Femur (tissue), 1 donor: ENCODE measurements at places on chromosomes 7 and 10.
A peak's percentile ranks its signal among the peaks of the same experiment; 100 is the strongest.

- DNase-seq, result no peak
These were observed 129.2 kb downstream of the APBB1IP start for GRCh38 chr10:26567351-26567721.

GRCh38 chr10:1687190-1687589 is 50.1 kb downstream of the ADARB2 start:
- DNase-seq, result no peak

- DNase-seq, result no peak
These were observed 73.0 kb downstream of the TFPI2 start for GRCh38 chr7:93817526-93817925.

DNA sequence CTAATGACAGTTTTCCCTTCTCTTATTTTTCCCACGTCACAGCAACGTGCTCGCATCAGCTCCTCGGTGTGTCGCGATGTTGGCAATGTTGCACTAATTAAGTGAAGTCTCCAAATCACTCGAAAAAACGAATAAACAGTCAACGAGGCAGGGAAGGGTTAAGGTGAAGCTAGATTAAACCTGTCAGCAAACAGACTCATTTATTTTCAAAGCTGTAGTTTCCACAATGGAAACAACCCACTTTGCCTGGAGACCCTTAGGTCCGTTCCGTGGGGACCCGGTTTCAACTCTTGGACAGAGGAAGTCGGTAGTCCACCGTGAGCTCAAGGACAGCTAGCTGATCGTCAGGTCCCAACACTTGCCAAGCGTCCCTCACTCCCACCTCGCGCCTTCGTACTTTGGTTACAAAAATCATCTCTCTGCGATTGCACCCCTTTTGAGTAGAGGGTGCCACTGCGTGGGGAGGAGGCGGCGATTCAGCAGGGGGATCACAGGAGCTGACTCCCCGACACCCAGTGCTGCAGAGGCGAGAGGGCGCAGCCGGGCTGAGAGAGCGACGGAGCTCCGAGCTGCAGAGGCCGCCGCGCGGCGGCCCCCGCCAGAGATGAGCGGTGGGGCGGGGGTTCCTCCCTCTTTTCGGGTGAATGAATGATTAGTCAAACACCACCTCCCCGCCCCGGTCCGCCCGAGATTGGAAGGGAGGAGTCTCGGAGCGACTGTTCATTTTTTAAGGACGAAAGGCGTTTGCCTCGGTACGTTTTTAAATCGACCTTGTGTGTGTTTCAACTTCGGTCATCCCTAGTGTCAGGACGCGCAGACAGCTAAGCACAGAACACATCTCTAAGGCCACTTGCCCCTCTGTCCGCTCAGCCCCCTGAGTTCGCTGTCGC is 1.3 kb upstream of the BMPER start:
- DNase-seq, result peak; percentile 74

DNA sequence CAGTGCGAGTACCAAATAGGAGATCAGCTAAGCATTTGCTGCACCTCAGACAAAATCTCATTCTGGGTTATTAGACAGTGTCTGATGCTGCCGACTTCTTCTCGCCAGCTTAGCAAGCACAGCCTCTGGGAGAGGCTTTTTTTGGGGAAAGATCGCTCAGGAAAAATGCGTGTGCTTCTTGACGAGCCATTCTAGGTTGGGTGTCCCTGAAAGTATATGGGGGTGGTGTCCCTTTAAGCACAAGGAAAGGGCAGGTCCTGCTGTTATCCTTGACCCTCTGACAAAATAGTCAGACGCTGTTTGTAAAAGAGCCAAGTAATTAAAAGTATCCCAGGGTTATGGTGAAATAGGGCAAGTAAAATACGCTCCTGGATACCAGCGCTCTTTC is 540.1 kb upstream of the FZD8 start:
- DNase-seq, result no peak

- no peak for DNase-seq
These were observed 93.6 kb downstream of the TMEM178B start for GRCh38 chr7:141167381-141167964.

GRCh38 chr10:117373823-117374505 is 1.3 kb downstream of the PDZD8 start:
- DNase-seq, result peak; percentile 65

GRCh38 chr10:71293446-71294084 is 25.5 kb upstream of the SLC29A3 start:
- DNase-seq, result no peak

GRCh38 chr10:121927841-121928527 is at the start of gene ATE1:
ATE1 (minus strand) TSS chr10:121928031; CDS start chr10:121927949, 82 bp downstream.
- DNase-seq, result peak; percentile 95

- no peak for DNase-seq
These were observed 29.5 kb downstream of the RAB11FIP2 start for GRCh38 chr10:118017071-118017740.

DNA sequence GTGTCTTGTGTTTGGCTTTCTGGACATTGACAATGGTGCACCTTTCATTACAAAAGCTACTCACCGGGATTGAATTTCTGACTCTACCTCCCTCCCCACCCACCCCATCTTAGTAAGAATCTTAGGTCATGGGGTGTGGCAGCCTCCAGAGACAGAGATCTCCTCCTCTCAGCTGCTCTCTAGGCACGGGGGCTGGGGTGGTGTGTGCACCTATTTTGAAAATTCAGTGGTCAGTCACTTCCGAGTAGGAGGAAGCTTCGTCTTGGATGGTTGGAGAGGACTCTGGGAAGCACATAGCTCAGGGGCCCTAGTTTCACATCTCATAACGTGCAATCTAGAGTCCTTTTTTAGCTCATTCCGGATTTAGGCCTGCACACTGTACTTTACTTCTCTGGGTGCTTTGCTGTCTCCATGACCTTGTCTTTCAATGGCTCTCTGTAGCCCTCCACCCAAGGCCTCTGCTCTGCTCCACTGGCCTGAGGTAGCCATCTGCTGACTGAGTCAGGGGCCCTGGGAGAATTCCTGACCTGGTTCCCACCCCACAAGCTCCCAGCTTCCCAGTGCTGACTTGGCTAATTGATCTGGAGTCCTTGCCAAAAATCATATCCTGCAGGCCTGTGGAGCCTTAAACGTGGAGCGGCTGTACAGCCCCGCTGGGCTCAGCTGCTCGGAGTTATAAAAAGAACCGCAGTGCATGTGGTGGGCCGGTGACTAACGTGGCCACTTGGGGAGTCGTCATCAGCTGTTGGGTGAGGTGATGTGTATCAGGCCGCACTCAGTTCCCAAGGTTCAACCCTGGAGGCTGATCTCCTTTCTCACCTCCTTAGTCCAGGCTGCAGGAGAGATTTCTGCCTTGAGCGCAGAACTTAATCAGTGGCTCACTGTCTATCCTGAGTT is 19.3 kb upstream of the ADAMTS14 start:
- DNase-seq, result peak; percentile 93

DNA sequence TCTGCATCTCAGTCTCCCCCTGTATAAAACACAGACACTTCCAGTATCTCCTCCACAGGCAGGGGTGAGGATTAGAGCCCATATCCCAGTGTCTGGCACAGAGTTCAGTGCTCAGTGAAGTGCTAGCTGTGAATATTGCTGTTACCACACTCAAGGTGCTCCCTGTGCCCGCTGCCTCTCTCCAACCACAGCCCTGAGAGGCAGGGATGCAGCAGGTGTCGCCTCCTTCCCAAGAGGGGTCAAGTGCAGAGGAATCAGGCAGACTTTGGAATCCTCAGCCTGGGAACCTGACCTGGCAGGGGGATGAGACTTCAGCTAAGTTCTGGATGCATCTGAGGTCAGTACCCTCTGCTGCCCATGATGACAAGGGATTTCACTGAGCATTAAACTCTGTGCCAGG is 163.1 kb downstream of the GFRA1 start:
- DNase-seq, result no peak

GRCh38 chr7:41351091-41351490 is 351.8 kb downstream of the INHBA start:
- no peak for DNase-seq

GRCh38 chr10:117374506-117375359 is 507 bp downstream of the PDZD8 start:
- DNase-seq, result peak; percentile 64

DNA sequence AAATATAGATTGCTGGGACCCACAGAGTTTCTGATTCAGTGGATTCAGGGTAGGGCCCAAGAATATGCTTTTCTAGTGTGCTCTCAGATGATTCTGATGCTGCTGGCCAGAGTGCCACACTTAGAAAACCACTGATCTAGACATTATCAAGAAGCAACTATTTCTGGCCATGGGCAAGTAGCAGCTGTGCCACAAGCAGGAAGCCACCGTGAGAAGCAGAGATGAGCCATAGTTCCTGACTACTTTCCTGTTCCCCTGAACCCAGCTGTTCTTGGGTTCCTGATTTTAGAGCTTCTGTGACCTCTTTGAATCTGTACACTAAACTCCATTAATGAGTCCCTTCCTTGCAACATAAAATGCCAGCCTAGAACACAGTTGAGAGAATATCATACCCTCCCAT is 38.1 kb upstream of the PIK3AP1 start:
- DNase-seq, result peak; percentile 29

GRCh38 chr10:103648636-103649532 is 155.4 kb downstream of the NEURL1 start:
- DNase-seq, result peak; percentile 51

DNA sequence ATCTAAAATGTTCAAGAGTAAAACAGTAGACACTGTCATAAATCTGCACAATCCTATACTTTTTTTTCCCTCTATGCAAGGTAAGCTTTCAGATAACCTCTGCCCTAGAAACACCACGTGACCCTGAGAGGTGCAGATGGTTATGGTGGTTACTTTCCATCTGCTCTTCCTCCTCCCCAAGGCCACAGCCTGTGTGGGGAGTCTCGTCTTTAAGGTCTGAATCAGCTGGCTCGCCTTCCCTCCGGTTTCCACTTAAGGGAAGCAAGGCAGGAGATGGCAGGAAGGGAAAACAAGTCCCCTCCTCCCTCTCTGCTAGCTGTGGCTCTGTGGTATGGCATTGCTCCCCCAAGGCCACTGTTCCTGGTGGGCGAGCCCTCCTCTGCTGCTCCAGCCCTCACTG is 181.8 kb downstream of the GLI3 start:
- DNase-seq, result no peak

DNA sequence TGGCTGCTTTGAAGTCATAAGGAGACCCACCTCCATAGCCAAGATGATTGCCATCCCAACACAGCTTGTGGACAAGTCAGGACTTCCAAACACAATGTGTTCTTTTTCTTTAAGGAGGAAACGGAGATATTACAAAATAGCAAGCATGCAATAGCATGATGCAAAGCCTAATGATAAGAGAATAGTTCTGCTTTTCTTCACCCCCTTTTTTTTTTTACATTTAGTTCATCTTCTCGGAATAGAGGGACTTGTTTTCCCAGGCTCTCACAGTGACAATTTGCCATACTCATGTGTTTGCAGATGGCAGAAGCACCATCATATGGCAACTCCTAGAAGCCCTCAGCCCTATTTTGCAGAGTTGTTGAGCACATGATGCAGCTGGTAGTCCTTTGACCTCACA is 119.8 kb downstream of the ITGB8 start:
- DNase-seq, result no peak

GRCh38 chr7:139698278-139698677 is 79.5 kb downstream of the HIPK2 start:
- no peak for DNase-seq

GRCh38 chr7:104584620-104585019 is 256.2 kb downstream of the LHFPL3 start:
- DNase-seq, result no peak

GRCh38 chr10:121414366-121415062 is 183.7 kb downstream of the FGFR2 start:
- no peak for DNase-seq

- no peak for DNase-seq
These were observed 148.2 kb downstream of the ETV1 start for GRCh38 chr7:13841284-13841683.

DNA sequence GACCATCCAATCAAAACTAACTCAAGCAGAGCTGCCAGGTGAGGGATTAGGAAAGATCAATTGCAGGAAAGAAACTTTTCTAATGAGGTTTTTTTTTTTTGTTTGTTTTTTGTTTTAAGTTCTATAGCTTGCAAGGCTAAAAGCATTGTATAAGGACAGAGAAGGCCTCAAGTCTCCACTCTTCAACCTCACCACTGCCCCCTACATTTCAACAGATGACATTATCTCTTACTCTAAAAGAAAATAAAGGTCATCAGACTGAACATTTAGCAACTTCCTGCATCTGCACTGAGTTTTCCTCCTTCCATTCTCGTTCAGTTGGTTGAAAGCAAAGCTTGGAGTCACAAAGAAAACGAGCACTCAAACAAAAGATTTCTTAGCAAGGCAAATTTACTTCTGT is 45.2 kb upstream of the EXOC4 start:
- DNase-seq, result no peak

- no peak for DNase-seq
These were observed 31.7 kb upstream of the FIGNL1 start for GRCh38 chr7:50481867-50482266.

DNA sequence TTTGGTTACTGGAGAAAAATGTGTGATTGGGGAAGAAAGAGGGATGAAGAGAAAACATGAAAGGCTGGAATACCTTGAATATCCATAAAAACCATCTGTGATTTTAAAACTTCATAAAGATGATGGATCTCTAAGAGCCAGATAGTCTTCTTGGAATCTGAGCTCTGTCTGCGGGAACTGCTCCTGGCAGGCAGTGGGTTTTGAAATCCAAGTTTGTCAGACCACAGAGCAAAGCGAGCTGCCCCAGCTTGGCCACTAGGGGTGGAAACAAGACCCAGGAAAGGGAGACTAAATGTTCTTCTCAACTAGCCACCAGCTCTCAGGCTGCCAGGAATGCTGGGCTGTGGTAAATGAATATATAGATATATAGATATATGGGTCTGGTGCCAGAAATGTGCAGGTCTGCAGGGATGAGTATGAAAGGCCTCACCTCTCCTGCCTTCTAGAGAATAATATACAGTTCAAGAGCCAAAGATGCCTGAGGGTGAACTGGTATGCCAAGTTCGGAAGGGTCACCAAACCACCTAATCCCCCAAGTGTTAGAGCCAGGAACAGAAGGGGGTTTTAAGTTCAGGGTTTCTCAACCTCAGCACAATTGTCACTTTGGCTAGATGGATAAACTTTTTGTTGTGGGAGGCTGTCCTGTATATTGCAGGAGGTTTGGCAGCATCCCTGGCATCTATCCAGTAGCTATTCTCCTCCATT is 208.8 kb downstream of the KCNMA1 start:
- DNase-seq, result peak; percentile 79

GRCh38 chr7:104795616-104796398 is 218.2 kb upstream of the KMT2E start:
- DNase-seq, result no peak

DNA sequence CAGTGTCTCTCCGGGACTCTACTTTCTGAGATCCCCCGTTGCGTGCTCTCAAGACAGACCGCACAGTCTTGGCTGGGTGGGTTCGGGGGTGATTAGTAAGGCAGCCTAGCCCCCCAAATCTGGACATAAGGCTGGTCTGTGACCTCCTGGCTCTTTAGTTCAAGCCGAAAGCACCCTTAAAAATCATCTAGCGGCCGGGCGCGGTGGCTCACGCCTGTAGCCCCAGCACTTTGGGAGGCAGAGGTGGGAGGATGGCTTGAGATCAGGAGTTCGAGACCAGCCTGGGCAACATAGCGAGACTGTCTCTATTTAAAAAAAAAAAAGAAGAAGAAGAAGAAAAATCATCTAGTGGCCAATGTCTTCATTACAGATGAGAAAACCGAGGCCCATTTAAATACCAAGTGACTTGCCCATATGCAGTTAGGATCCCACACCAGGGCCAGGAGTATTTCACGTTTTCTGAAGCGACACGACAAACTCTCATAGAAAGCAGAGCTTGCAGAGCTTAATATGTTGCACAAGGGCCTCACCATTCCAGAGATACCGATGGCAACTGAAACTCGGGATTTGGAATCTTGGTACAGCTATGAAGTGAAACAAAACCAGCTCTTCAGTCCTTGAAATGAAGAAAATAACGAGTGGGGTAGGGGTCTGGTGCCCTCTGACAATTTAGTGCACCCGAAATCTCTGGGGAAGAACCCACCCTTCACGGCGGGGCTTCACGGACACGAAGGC is 703 bp upstream of the HILPDA start:
- no peak for DNase-seq

GRCh38 chr7:17234398-17235031 is 63.9 kb upstream of the AHR start:
- peak; percentile 46 for DNase-seq
